ENCODE measurements at places on chromosomes 13 and 19.
A peak's percentile ranks its signal among the peaks of the same experiment; 100 is the strongest.

DNA sequence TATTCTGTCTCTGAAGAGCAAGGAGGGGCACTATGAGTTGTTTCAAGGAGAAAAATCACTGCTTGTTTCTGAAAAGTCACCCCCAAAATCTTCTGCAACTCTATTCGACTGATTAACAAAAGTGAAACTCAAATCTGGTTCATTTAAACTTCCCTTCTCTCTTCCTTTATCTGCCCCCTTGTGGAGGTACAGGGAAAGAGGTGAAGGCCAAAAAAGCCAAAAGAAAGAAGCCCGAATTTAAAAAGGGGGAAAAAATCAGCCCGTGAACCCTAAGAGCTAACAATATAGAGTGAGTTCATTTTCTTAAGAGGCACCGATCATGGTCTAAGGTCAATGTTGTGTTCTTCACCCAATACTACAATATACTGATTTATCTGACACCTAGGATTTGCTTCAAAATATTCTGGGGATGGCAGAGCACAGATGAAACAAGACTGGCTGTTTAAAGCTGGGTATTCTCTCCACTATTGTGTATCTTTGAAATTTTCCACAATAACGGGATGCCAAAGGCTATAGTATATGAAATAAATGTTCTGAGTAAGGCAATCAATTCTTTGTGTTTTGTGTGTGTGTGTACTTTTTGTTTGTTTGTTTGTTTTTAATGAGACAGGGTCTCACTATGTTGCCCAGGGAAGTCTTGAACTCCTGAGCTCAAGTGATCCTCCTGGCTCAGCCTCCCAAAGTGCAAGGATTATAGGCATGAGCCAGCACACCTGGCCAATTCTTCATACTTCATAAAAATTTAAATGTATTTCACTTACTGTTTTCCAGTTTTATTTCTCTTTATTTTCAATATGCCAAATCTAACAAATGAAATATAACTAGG lies 55.0 kb upstream of the EEF1AKMT1 start:
- DNase-seq, result peak; percentile 67

DNA sequence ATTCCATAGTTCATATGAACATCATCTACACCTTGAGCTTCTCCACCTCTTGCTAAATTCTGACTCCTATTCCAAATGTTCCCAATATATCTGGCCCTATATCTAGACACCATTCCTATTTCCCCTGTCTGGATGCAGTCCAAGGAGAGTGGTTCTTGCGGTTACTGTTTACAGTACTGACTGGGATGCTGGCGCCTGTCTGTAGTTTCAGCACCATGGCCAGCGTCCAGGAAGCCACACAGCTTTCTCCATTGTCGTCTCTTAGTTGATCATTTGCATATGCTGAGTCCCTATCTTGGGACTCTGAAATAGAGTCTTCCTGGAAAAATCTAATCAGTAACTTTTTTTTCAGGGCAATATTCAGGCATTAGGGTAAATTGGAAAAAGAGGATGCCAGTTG lies 14.9 kb downstream of the LAIR2 start:
- no peak for DNase-seq

GRCh38 chr19:52211926-52212571 lies 22.2 kb downstream of the PPP2R1A start:
- no peak for DNase-seq

DNA sequence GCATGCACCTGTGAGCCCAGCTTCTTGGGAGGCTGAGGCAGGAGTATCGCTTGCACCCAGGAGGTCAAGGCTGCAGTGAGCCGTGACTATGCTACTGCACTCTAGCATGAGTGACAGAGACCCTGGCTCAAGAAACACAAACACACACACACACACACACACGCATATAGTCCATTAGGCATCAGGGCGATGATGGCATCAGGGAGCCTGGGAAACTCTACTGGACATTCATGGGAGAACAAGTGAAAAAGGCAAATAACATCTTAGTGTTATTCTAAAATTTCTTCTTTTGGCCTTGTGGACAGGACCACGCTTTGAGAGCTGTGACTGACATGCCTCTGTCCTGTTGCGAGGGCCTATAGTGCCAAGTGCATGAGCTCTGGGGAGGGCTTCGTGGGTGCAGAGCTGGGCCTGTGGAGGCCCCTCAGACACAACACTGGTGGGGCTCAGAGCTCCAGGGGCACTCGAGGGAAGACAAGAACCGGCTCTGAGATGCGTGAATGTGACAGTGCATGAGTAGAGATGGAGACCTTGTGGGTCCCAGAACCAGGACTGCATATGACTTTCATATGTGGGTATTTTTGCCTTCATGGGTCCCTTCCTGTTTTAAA lies 8.0 kb upstream of the USF2 start:
- DNase-seq, result no peak

- DNase-seq, result no peak
Measured at GRCh38 chr13:60590800-60591747, 194.1 kb downstream of the TDRD3 start.

DNA sequence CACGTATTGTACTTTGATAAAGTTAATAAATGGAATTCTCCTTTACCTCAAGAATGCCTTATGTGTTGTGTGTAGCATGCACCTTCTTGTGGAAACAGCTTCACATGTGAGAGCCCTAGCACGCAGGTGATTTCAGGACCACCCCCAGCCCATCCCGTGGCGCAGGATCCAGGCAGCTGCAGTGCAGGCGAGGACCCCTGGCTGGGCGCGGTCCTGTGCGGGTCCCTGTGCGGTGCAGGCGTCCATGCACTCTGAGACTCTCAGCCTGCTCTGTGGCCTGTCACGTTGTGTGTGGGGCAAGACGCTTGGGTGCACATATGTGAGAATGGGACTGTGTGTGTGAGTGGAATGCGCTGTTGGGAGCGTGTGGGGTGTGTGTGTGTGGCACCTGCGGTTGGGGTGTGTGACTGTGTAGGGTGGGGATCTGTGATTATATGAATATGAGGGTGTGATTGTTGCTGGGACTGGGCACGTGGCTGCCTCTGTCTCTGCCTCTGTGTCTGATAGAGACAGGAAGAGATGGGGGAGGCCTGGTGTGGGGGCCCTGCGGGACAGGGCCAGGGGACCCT lies 30.8 kb downstream of the WTIP start:
- no peak for DNase-seq

DNA sequence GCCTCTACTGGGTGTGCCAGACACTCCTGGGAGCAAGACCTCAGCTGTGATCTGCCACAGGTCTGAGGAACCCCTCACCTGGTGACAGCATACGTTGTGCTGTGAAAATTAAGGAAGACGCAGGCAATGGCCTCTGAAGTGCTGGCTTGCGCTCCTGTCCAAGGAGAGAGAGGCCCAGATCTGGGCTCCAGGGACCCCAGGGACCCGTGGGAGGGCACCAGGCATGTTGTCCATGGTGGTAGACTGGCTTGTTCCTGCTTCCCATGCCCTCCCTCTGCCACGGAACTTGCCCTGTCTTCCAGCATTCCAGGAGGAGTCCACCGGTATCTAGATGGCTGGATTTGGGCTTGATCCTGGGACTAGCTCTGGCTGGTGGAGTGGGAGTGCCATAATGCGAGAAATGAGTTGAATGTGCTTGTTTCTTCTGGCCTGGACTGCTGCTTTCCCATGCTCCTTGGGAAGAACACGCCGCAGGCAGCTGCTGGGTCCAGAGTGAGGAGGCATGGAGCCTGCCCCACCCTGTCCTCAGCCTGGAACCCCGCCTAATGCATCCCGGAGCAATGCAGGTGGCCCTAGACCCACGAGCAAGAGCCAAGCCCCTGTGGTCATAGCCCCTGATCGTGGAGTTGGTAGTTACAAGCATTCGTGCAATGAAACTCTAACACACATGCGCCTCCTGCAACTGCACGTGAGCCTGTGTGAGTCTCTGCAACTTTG lies 190.2 kb downstream of the TEX29 start:
- no peak for DNase-seq

DNA sequence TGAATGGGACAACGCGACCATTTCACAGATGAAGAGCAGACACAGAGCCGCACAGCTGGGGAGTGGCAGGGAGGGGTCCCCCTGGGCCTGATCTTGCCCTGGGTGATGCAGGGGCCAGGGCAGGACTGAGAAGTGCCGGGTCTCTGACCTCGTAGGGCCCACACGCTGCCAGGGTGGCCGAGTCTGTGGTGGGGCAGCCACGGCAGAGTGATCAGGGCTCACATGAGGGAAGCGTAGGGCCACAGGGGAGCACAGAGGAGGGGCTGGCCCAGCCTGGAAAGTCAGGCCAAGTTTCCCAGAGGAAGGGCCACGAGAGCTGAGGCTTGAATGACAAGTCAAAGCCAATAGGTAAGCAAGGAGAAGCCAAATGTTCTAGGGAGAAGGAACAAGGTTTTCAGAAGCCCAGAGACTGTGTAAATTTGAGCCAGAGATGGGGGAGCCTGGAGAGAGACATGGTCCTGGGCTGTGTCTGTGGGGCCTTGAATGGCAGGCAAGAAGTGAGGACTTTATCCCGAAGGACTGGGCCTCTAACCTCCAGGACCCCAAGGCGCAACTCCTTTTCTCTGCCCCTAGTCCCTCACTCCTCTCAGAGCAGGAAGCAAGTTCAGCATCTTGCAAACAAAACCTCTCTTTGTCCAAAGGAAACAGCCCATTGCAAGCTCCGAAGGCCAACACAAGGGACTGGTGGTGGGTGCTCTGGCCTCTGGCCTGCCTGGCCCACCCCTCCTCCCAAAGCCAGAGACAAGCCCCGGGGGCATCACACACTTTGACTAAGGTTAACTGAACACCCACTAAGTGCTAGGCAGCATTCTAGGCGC lies 31.7 kb upstream of the FXYD3 start:
- DNase-seq, result no peak

- no peak for DNase-seq
Measured at GRCh38 chr13:99659866-99660554, 158.7 kb downstream of the TM9SF2 start.

DNA sequence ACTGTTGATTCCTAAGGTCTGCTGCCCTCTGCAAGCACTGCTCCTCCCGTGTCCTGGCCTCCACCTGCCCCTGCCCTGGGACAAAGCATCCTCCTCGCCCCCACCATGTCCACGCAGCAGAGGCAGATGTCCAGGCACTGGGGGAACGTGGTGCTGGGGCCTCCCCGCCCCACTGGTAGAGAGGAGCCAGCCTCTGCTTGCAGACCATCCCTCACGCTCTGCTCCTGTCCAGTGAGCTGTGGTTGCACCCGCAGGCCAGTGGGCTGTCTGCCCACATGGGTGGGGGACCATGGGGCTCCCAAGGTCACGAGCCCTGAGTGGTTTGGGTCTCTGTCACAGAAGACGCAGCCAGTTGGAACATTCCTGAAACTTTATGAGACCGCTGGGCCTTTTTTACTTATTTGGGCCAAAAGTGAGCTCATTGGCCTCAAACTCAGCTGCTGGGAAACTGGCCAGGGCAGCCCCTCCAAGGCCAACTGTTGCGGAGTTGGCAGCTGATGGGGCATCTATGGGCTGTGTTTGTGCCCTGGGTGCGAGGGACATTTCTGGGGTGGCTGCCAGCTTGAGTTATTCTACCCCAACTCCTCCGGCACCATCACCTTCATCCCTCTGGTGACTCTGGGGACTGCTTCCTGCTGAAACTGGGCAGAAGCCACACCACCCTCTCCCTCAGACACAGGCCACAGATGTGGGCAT lies 64.8 kb upstream of the F7 start:
- no peak for DNase-seq

Measured in bone marrow (tissue), 2 donors.